Psoas muscle (tissue), 8 donors: ENCODE measurements at places on chromosomes 4 and X. TPM values are rescaled to one million over a fixed set of nuclear protein-coding genes. Genes with fewer than 3 reads are reported as not detected.

DNA sequence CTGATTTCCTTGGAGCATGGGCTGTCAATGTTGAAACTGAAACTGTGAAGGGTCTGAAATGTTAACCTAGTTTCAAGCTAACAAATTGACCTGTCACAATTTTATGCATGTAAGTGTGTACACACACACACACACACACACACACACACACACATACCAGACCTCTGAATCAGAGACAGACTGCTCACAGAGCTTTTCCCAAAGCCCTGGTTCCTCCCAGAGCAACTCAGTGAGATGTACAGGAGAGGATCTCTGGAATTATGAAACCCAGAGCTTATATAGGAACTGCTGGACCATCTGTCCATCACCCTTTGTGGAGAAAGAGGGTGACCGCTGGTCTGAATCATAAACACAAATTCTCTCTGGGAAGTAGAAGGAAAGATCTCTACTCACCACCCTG, 228.1 kb upstream of the PRPS2 start:
- no peak for DNase-seq

GRCh38 chr4:161336016-161336530, 827.7 kb downstream of the FSTL5 start:
- no peak for DNase-seq

GRCh38 chrX:67922966-67923365, 379.1 kb downstream of the AR start:
- no peak for DNase-seq

- no peak for DNase-seq
These were observed 80.5 kb upstream of the GALNT7 start for GRCh38 chr4:173088144-173088543.

DNA sequence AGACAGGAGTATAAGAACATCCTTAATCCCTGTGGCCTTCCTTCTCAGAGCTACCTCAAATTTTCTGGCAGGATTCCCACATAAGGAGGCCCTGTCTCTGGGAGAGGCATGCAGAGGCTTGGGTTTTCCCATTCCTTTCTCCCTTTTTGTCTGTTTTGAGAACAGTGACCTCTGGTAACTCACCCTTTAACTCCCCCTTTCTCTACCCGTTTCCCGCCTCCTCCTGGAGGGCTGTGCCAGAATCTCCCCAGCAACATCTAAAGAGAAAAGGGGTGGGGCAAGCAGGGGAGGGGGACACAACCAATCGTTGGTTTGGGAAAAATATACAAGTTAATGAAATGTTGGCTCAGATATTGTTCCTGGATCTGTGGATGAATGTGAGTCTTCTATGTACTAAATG, 303.7 kb upstream of the IRS4 start:
- no peak for DNase-seq

Gene NEIL3
- 0.13 TPM for total RNA-seq
